ENCODE measurements at places on chromosomes 7 and 10.
A peak's percentile ranks its signal among the peaks of the same experiment; 100 is the strongest.

DNA sequence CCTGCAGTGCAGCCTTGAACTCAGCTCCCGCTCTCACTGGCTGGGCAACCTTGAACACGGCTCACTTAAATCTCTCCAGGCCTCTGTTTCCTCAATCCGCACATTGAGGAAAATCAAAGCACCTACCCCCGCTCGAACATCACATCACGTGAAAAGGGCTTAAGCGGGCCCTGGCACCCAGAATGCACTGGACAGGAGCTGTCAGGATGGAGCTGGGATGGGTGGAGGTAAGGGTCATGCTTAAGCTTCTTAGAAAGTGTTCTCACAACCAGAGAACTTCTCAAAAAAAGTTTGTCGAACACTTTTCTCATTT lies 55.7 kb upstream of the MGMT start:
- DNase-seq, result no peak

- no peak for DNase-seq
Measured at GRCh38 chr7:136549756-136550155, 318.7 kb upstream of the CHRM2 start.

DNA sequence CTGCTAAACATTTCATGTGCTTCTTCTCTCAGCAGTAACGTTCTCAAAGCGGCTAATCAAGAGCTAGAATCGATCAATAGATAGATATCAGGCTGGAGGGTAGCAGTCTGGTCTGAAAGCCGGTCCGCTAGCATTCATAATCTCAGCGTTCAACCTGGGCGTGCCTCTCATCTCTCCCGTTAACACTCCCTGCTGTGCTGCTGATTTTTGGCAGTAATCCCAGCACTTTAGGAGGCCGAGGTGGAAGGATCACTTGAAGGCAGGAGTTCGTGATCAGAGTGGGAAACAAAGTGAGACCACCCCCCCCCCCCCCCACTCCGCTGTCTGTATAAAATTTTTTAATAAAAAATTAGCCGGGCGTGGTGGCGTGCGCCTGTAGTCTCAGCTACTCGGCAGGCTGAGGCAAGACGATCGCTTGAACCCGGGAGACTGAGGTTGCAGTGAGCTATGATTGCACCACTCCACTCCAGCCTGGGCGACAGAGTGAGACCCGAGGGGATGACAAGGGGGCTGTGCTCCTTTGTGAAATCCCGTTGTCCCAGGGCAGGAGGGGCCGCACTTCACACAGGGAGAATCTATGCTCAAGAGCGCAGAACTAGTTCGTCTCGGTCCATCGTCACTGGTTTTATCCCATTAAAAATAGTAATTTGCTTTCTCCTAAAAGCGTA lies 624 bp upstream of the CEP55 start:
- DNase-seq, result no peak

GRCh38 chr7:158111049-158111751 lies 476.4 kb downstream of the PTPRN2 start:
- no peak for DNase-seq

GRCh38 chr10:75342397-75342796 lies 59.2 kb downstream of the ZNF503 start:
- no peak for DNase-seq

- DNase-seq, result no peak
Measured at GRCh38 chr10:13457958-13458686, 70.7 kb downstream of the BEND7 start.

- DNase-seq, result no peak
Measured at GRCh38 chr10:118965645-118966044, 63.9 kb upstream of the NANOS1 start.

GRCh38 chr7:36288501-36288900 lies 101.2 kb upstream of the ANLN start:
- no peak for DNase-seq

GRCh38 chr7:81226234-81226633 lies 307.4 kb upstream of the SEMA3C start:
- no peak for DNase-seq

- DNase-seq, result no peak
Measured at GRCh38 chr10:123888751-123889150, 2.9 kb downstream of the CPXM2 start.

GRCh38 chr10:75253281-75254220 lies 17.8 kb upstream of the COMTD1 start:
- DNase-seq, result no peak

- no peak for DNase-seq
Measured at GRCh38 chr10:76298329-76298728, 866.9 kb downstream of the LRMDA start.

DNA sequence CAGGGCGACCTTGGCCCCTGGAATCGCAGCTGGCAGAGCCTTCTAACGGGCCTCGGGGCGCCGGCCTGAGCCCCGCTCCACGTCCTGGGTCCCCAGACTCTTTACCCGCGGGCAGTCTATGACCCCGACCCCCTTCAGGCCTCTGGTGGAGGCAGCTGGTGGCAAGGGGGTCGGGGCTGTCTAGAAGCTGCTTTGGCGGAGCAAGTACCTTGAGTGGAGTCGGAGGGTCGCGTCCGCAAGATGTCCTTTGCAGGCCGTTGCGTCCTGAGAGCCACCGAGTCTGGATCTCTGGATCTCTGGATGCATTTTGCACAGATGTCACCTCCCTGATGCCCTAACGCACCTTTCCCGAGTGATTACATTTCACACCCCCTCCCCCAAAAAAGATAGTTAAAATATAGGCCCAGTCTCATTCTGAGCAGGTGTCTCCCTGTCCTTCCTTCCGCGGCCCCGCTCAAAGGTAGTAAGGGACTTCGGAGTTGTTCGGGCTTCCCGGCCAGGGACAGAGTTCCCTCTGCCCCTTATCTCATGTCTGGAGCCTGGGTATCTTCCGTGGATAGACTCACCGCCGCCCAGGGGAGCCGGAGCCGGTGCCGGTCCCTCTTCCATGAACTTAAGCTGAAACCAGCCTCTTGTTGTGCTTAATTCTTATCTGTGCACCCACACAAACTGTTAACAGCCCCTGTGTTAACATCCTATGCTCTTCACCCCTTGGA lies 457 bp downstream of the ACADSB start:
- DNase-seq, result no peak

GRCh38 chr7:17396692-17397091 lies 98.2 kb downstream of the AHR start:
- no peak for DNase-seq

GRCh38 chr7:139427788-139428187 lies 55.7 kb downstream of the KLRG2 start:
- DNase-seq, result no peak

- DNase-seq, result no peak
Measured at GRCh38 chr10:62583876-62584615, 209.9 kb downstream of the ZNF365 start.

- DNase-seq, result peak; percentile 12
Measured at GRCh38 chr10:121886997-121887622, 40.7 kb downstream of the ATE1 start.

- DNase-seq, result no peak
Measured at GRCh38 chr7:129610709-129611245, 743 bp upstream of the NRF1 start.

DNA sequence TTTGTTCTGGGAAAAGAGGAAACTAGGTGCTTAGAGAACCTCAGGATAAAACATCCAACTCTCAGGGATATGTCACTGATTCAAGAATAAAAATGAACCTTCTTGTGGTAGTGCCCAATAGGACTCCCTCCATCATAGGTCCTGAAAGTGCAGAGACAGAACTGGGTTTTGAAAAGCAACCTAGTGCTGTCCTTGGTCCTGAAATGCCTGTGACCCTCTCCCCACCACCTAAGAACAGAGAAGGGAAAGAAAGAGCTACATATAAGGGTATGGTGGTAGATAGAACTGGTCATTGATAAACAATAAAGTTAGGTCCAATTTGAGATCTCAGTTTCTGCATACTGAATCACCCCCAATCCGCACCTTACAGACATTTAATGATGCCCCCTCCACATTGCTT lies 953.3 kb downstream of the XPNPEP1 start:
- no peak for DNase-seq

GRCh38 chr7:13262929-13263530 lies 575.6 kb downstream of the ARL4A start:
- no peak for DNase-seq

DNA sequence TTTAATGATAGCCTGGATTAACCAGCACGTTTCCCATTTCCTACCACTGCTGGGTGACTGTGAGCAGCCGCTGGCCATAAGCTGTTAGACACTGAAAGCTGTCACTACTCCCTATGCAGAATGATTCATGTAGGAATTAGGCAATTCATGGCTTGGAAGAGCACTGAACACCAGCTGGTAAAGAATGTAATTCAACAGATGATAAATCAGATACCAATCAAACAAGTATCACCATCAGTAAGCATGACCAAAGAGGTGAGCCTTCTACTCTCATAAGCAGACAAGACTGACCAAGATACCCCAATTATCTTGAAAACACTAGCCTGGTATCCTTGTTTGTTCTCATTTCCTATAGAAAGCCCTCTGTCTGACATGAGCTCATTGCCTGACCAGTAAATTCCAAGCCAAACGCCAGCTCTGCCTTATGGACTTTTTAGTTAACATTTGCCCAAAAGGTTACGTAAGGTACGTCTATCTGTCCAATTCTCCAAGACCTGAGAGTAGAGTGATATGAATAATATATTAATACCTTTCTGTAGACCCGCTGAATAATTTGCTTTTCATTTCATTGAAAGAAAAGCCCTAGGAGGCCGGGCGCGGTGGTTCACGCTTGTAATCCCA lies 127.7 kb downstream of the ELMO1 start:
- DNase-seq, result no peak

GRCh38 chr10:114631090-114631665 lies 26.9 kb downstream of the ABLIM1 start:
- DNase-seq, result no peak

DNA sequence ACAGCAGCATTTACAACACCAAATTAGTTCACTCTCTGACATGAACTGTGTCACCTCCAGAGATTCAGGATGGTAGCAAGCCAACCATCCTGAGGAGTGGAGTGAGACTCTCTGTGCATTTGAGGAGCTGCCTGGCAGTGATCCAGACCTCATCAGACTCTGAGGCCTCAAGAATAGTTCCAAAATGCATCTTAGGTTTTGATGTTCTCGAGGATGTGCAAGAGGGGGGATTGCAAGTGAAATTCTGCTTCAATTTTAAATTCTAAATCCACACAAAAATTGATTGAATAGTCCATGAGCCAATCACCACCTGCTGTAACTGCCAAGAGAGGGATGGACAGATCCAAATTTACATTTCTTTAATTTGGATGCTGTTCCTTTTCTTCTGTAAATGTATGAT lies 49.7 kb downstream of the SLK start:
- DNase-seq, result no peak

GRCh38 chr10:60967854-60968484 lies 24.0 kb upstream of the RHOBTB1 start:
- DNase-seq, result no peak

DNA sequence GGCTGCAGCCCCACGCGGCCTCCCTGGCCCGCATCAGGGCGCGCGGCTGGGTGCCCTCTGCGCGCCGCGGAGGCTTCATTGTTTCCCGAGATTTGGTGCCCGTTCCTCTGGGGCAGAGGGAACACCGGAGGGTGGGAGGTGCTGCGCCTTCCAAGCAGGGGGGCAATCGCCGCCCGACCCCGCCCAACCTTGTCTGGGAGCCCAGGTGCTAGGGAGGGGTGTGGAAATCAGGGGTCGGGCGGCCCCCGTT lies 1.0 kb upstream of the NRP1 start:
- no peak for DNase-seq

DNA sequence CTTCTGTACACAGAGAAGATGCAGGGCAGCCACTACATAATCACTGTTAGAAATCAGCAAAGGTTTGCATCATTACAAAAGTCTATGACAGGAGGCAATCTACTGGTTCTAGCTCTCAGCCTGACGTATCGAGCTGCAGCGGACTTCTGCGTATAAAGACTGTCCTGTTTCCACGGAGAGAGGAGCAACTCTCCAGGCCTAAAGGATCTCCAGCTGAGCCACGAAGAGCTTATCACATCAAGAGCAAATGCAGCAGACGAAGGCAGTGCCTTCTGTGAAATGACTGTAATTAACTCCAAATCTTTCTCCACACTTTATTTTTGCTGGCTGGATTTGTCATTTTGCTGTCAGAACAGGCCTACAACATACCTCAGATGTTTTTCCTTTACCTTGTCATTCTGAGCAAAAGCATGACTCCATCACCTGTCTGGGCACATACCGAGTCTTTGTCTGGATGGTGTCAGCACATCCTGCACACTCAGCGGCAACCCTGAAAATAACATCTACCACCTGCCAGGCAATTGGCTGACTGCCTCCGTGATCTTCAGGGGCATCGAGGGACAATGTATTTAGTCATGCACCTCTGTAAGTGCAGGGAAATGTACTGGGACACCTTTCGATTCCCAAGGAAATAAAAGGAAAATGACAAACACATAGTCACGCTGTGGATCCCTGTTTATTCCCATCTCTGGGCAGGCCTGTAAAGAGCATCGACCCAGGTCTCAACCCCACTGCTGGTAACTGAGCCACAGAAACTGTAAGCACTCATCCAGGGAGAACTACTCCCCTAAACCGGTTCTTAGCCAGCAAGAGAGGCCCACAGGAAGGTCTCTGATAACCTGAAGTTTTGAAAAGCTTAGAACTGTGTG lies 26.3 kb upstream of the SH3PXD2A start:
- no peak for DNase-seq

DNA sequence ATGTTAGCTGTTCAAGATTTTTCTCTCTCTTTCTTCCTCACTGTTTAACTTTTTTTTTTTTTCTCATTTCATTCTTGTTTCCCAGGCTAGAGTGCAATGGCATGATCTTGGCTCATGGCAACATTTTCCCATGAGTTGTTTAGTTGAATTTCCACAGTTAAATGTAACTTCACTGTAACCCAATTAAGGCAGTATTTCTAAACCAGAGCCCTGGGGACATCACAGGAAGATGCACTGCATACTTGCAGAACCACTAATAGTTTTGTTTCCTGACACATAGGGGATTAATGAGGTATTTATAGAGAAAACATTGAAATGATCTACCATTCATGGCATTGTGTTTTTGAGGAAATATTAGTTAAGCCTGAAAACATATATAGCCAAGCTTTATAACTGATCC lies 795.6 kb upstream of the GHITM start:
- no peak for DNase-seq

- no peak for DNase-seq
Measured at GRCh38 chr10:42482411-42482810, 156.0 kb downstream of the ZNF33B start.

DNA sequence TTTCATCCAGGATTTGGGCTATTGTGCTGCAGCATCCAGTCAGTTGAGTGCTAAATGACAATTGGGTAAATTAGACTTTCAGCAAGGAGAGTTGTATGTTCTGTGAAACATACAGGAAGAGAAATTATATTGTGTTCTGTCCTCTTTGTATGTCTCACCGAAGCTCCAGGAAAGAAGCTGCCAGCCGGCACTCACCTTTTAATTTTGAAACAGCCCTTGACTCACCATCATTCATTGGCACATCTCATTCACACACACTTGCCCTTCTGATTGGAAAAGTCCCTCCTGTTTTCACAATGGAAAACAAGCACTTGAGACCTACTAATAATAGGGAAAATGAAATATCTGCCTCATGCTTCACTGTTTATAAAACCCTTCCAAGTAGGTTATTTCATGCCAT lies 495.6 kb downstream of the RPS24 start:
- no peak for DNase-seq

- no peak for DNase-seq
Measured at GRCh38 chr7:17229228-17229627, 69.2 kb upstream of the AHR start.

- DNase-seq, result no peak
Measured at GRCh38 chr10:6721964-6722615, 142.0 kb upstream of the PRKCQ start.
